ENCODE measurements at places on chromosomes 12 and 14.

- DNase-seq: no peak
Observed at GRCh38 chr14:77322250-77322902, 1.5 kb downstream of the GSTZ1 start.

GRCh38 chr14:58477653-58478052, 50.1 kb downstream of the KIAA0586 start:
- no peak for DNase-seq

DNA sequence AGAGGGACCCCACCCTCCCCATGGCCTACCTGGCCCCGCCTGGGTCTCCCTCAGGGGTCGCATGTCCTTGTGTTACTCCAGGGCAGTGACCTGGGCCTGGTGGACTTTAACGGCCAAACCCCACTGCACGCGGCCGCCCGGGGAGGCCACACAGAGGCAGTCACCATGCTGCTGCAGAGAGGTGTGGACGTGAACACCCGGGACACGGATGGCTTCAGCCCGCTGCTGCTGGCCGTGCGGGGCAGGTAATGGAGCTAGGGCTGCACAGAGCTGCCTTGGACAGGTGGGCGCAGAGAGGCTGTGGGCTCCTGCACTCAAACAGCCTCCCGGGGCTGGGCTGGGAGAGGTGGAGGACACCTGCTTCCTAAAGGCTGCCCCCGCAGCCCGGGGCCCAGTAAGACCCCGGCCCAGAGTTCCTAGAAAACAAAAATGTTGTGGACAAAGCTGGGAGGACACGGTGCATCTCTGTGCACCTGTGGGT, 21.6 kb downstream of the ASPG start:
- no peak for DNase-seq

- DNase-seq: no peak
Observed at GRCh38 chr12:105921055-105921454, 217.7 kb downstream of the NUAK1 start.

GRCh38 chr14:54191846-54192245, 205.0 kb upstream of the CDKN3 start:
- DNase-seq: no peak

DNA sequence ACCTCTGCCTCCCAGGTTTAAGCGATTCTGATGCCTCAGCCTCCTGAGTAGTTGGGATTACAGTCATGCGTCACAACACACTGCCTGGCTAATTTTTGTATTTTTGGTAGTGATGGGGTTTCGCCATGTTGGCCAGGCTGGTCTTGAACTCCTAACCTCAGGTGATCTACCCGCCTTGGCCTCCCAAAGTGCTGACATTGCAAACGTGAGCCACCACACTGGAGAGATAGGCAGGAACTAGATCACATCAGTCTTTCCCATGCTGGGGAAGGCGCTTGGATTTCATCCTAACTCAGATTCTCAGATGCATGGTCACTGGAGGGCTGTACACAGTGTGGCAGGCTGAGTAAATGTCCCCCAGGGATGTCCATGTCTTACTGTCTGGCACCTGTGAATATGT, 18.0 kb upstream of the ORAI1 start:
- DNase-seq: no peak

DNA sequence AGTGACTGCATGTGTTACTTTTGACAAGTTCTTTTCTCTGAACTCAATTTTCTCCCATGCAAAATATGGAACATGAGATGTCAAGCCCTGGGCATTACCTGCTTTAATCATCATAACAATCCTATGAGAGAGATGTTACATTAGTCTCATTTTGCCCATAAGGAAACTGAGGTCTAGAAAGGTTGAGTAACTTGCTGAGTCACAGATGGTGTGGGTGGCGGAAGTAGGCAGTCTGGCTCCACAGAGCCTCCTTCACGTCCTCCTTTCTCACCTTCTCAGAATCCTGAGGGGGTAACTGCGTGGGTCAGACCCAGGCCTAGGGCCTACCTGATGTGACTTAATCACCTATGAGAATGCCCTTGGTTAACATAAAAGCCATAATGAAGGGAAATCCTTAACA, 50.7 kb downstream of the TMTC1 start:
- no peak for DNase-seq

GRCh38 chr12:106941481-106942156, 14.1 kb upstream of the TMEM263 start:
- DNase-seq: no peak

DNA sequence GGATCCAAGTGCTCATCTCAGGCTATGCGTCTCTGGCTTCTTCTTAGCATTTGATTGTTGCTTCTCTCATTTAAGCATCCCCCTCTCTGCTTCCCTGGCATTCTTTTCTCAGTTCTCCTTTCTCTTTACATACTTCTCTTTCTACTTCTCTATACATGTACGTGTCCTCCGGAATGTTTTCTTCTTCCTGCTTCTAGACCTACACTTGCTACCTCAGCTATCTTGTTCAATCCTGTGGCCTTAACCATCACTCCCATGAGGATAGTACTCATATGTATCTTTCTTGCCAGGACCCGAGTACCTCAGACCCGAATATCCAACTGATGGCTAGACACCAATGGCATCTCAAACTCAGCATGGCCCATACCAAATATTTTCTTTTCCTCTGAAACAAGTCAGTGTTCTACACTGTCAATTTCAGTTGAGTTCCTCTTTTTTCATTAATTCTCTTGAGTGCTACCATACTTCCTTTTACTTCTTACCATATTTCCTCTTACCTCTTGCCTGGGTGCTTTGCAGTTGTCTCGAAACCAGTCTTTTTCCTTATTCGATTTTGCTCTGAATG, 115.1 kb upstream of the SLC38A2 start:
- DNase-seq: no peak

DNA sequence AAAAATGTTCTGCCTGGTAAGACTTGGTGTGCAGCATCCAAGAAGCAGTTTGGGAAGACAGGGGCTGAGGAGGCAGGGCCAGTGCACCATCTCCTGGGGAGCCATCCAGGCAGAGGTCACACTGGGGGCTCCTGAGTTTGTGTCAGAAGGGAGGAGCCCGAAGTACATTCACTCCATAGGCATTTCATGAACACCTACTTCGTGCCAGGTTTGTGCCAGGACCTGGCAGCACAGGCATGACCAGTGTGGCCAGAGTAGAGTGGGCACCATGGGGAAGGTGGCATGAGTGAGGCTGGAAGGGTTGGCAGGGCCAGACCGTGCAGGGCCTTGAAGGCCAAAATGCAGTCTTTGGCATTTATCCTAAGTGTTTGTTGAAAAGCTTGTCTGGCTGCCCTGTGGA, 86.5 kb upstream of the RIN3 start:
- no peak for DNase-seq

- no peak for DNase-seq
Observed at GRCh38 chr12:50988051-50988450, 35.7 kb downstream of the HIGD1C start.

GRCh38 chr14:37587881-37588666, 7.0 kb downstream of the FOXA1 start:
- DNase-seq: no peak

- DNase-seq: no peak
Observed at GRCh38 chr12:15536446-15536845, 214.1 kb downstream of the PTPRO start.

GRCh38 chr14:31479027-31479426, 8.8 kb downstream of the GPR33 start:
- DNase-seq: no peak

DNA sequence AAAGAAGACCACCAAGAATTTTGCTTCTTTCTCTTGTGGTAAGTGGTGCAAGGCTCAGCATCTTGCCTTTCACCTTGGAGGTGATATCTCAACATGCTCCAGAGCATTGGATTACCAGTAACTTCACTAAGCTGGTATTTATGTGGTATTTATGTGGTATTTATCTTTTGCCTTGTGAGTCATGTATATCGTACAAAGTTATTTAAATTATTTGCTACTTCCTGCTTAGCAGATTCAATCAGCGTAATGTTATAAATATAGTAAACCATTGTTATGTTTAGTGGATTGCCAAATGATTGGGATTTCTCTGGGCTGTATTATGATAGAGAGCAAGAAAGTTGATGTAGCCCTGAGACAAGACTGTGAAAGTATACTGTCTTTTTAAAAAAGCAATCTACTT, 366.4 kb downstream of the IPO8 start:
- no peak for DNase-seq

GRCh38 chr12:84814664-84815245, 97.8 kb downstream of the SLC6A15 start:
- DNase-seq: no peak

DNA sequence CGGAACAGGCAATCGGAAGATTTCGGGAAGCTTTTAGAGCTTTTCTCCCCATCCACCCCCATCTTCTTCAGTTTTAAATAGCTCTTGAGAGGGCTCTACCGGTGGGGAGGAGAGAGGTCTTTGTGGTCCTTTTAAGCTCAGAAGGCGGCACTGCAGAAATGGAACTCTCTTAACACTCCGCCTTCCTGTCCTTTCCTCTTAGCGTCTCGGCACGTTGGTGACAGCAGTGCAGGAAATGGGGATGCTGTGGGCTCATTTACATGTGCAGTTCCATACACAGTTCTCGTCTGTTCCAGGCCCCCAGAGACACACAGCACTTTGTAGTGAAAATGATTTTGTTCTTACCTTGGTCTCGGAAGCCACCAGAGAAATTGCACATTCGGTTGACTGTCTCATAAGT, 50.4 kb upstream of the RIN3 start:
- no peak for DNase-seq

DNA sequence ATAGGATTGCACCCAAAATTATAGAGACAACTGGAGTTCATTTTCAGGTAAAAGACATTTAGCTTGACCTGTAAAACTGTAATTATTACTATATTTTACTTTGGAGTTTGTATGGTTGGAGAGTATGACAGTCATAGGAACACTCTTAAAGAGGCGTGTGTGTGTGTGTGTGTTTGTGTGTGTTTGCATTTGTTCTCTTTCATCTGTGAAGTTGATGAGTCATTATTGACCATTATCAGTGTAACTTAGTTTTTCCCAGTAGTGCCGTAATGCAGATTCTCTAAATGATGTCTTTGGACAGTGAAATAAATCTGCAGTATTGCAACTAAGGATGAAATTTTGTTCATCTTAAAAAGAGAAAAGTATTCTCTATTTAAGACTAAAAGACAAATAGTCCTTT, 13.0 kb downstream of the WASHC4 start:
- DNase-seq: no peak

GRCh38 chr14:80078501-80078900, 132.8 kb downstream of the DIO2 start:
- DNase-seq: no peak

DNA sequence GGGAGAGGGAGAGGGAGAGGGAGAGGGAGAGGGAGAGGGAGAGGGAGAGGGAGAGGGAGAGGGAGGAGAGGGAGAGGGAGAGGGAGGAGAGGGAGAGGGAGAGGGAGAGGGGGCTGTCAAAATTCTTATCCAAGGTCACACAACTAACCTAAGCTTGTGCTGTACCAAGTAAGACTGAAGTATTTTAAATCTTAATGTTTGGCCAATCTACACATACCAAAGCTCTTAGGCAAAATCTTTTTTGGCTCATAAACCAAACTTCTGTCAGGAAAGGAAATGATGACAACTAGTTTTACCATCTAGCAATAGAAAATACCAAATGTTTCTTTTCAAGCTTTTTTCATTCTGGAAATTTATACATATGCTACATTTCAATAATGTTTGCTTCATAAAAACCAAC, 33.8 kb downstream of the CCDC38 start:
- DNase-seq: no peak

- DNase-seq: no peak
Observed at GRCh38 chr14:85416771-85417170, 113.2 kb upstream of the FLRT2 start.

GRCh38 chr12:122949405-122949804, 16.9 kb downstream of the ABCB9 start:
- no peak for DNase-seq

DNA sequence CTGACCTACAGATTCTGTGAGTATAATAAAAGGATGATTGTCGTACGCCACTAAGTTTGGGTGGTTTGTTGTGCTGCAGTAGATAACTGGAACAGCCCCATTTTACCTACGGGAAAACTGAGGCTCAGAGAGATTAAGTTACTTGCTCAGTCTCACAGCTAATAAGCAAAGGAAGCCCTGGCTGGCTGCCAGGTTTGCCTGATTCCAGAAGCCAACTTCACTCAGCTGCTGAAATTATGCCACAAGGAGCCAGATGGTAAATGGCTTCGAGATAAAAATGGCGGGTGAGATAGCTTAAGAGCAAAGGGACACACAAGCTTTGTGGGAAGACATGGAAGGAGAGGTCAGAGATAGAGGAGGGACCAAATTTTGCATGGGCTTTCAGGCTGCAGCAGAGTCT, 191.5 kb upstream of the NOS1 start:
- no peak for DNase-seq

GRCh38 chr12:94286583-94287244, 138.3 kb downstream of the PLXNC1 start:
- DNase-seq: no peak

- no peak for DNase-seq
Observed at GRCh38 chr12:1629338-1630132, 504 bp downstream of the WNT5B start.

DNA sequence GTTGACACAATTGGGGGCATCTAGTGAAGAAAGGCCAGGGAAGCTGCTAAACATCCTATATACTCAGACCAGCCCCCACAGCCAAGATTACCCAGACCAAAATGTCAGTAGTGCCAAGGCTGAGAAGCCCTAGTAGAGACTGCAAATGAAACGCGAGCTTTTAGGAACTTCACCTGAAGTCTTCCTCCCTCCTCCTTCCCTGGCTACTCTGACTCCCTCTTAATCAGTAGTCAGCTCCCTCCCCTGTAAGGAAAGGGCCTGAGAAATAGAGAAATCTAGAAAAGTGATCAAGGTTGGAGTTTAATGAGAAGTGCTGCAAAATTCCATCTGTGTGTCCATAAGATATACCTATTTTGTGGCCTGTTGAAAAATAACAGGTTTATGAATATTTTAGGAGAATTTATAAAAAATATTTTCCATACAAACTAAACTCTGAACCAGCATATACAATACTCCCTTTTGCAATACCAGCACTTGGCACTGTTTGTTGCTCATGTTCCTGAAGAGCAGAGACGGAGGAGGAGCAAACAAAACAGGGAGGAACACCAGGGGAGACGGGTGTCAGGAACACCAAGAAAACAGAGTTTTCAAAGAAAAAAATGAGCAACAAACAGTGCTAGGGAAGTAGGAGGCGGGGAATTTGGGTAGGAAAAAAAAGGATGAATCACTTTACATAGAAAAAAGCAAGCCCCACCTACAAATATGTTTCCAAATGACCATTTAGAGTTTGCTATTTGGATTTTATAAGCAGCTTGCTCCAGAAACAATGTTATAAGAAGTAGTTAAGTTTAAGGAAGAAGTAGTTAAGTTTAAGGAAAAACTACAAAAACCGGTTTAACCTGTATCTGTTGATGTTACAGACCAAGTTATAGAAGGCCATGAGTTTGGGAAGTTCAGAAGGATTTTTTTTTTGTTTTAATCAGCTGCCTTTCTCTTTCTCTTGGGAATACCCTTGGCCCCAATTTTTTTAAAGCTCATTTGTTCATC, 282.1 kb upstream of the GRIP1 start:
- DNase-seq: no peak

GRCh38 chr14:26217778-26218177, 380.1 kb downstream of the NOVA1 start:
- no peak for DNase-seq

GRCh38 chr14:90460136-90460535, 63.3 kb downstream of the CALM1 start:
- no peak for DNase-seq

Measured in activated effector memory CD4-positive, alpha-beta T cell treated with Interleukin-2 at 50 U/mL for 16 hours (primary cell).